ENCODE measurements at places on chromosomes 7 and 10.

DNA sequence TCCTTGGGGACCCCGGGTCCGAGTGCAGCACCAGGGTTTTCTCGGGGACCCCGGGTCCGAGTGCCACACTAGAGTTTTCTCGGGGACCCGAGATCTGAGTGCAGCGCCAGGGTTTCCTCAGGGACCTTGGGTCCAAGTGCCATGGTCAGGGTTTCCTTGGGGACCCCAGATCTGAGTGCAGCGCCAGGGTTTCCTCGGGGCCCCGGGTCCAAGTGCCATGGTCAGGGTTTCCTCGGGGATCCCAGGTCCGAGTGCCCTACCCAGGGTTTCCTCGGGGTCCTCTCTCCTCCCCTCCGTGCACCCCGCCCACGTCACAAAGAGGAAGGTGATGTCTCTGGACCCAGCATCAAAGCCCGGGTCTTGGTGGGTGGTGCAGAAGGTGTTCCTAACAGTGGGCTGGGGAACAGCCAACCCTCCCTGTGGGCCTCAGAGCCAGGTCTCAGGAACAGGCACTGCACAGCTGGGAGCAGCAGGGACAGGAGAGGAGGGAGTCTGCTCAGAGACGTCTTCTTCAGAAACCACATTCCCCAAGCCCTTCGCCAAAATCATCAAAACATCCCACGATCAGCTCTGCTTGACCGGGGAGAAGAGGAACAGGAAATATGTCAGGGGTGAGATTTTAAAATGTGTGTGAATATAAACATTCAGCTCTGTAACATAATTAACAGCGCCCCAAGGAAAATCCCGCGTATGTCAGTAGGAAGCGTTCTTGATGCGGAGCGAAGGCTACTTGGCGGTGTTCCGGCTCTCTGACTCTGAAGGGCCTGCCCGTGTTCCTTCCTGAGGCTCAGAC is 540.7 kb downstream of the DNAJB6 start:
- DNase-seq = no peak

DNA sequence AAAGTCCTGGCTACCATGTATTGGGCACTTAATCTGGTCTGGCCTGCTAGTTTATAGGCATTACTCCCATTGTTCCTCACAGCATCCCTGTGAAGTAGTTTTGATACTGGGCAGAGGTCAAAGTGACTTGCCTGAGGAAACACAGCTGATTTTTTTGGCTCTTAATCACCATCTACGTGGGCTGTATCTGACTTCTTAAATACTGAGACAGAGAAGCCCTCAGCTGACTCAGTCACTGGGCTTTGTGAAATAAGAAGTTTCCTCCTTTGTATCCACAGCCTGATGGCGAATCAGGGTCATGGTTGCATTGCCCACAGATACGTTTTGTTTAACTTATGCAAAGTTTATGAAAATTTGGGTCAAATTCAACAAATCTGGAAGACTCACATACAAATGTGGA is 13.2 kb downstream of the TACR2 start:
- no peak for DNase-seq

DNA sequence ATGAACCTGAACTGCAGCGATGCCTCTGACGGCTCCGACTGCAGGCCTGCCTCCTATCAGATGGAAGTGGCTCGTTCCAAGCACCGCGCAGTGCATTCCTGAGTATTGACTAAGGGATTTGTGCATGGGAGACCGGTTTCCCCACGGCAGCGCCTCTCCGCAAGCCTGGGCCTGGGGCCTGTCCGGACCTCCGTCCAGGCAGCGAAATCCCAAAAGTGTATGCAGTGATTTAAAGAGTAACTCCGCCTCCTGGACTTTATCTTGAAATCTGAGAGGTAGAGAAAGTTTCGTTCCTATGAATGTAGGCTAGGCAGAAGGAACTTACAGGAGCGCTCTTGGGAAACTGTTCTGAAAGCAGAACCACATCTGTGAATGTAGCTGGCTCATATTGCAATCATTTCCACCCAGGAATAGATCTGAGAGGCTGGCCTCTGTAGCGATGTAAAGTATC is 106.2 kb upstream of the CELF2 start:
- DNase-seq = peak; percentile 87

DNA sequence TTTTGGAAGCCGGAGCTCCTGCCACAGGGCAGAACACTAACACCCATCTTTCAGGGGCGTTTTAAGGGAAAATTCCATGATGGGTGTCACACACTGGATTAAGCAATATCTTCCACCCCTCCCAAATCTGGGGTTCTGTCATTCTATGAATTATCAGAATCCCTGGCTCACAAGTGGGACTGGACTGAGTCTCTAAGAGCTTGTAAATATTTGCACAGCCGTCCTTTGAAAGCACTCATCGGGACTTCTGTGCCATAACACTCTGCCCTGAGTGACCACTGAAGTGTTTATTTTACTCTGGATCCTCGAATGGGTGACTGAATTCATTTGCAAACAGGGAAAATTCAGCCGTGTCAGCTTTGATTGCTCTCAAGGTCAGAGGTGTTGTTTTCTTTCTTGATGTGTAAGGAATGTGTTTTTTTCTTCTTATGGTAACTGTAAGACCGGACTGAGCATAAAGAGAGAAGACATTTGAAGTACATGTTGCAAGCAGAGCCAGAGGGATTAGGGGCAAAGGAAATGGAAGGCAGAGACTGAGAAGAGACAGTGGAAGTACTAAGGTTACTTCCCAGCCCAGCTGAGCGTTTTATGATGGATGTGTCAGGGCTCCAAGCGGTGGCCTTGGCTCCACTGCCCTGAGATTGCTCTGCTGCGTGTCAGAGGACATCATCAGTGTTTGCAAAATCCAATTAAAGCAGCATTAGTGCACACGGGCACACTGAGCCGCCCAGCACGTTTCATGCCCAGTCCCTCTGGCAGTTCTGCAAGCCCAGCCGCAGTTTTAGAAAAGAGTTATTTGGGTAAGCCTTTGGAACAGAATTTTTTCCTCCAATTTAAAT is 17.7 kb upstream of the GTPBP4 start:
- DNase-seq = no peak

- DNase-seq = no peak
These were observed 512.2 kb downstream of the SORCS1 start for GRCh38 chr10:106652279-106652678.

DNA sequence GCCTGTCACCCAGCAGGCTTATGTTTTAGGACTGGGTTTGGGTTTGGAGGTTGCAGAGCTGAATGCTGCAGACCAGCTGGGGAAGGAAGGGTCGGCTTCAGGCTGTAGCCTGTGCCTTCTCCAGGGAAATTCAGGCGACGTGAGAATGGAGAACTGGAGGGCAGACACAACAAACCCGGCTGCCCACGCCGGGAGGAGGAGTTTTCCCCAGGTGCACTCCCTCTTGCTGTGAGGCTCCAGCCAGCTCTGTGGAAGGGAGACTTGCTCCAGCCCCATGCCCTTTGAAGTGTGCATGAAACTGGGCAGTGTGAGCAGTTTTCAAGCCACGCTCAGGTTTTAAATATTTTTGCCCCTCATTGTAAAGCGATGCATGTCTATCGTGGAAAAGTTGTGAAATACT is 279.1 kb downstream of the CCSER2 start:
- DNase-seq = no peak

GRCh38 chr10:132870426-132870825 is 71.9 kb downstream of the CFAP46 start:
- no peak for DNase-seq

DNA sequence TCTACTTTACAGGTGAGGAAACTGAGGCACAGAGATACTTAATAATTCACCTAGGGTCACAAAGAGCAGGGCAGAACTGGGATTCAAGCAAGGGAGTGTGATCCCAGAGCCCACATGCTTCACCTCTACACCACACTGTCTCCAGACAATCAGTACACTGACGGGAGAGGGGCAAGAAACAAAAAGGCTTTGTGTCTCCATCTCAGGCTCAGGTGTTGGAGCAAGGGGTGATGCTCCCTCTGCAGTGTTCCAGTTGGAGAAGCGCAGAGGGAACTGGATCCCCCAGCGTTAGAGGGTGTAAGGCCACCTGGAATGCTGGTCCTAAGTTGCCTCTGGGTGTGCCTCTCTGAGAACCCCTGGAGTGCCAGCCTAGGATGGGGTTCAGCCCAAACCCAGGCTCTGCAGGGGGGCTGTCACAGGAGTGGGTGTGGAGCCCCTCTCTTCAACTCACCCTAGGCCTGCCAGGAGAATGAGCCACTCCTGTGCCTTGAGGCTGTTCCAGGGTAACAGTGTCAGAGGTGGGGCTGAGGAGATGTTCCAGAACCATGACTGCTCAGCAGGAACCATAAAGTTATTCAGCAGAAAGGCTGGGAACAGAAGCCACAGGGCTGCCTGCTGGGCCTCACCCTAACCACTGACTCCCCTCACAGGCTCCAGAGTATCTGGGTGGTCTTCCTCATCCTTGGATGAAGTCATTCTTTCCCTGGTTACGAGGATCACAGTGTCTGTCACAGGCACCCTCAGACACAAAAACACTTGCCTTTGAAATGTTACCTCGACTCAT is 5.5 kb downstream of the RBP4 start:
- DNase-seq = no peak

GRCh38 chr10:98567391-98568133 is 120.8 kb upstream of the HPS1 start:
- DNase-seq = no peak

DNA sequence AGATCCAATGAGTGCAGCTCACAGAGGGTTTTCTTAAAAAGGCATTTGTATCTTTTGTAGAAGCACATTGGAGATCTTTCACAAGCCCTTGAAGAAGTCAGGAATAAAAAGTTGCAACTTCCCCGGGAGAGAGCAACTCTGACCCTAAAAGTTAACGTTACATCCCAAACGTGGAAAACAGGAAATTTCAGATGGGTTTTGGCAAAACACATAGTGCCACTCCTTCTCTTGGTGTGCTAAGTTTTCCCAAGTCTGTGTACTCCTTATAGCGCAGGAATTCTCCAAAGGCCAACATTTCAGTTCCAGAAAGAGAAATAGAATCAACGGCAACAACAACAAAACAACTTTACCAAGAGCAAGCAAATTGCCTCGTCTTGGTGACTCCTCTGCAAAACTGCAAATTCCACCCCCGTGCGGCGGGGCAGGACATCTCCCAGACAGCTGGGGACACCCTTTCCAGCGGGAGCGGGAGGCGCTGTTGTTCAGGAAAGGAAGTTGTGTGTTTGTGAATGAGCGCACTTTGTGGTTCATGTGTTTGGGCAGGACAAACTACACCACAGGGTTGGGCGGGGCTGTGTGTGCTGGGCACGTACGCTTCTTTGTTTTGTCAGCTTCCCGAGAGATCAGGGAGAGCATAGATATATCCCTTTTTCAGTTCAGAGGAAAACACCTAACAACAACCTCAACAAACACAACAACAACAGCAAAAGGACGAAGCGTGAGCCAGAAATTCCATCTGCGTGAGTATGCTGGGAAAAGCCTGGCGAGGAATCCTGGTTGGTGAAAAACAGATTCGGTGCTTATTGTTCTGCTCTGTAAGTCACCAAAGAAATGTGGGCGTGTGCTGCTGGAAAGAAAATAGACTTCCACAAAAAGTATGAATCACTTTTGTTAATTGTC is 294.7 kb upstream of the PITRM1 start:
- peak; percentile 100 for DNase-seq

DNA sequence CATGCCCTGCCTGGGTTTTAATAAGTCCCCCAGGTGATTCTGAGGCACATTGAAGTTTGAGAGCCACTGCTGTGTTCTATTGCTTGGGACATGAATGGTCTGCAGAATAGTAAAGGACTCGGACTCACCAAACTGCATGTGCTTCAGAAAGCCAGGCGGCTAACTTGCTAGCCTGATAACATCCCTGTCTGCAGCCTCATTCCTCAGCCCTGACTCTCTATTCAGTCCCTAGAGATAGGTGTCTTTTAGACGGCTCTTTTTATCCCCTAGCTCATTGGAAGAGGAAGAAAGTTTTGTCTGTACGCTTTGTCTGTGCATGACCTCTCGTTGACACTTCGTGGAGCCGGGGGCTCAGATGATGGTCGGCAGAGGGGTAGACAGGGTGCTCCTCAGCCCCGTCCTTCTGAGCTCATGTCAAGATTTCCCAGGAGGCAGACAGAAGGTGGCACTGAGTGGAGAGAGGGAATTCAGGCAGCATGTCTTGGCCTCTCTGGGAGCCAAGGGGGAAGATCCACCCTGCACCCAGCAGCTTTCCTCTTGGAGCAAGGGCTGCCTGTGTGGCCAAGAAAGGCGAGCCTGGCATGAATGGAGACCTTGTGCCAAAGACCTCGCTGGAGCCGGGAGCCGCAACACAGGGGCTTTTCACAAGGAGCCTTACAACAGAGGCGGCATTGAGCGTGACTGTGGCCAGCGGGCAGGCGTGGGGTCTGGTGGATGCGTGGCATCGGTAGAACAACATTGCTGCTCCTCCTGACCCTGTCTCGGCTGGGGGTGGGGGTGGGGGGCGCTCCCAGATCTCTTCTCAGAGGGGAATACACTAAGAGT is 51.1 kb upstream of the PODXL start:
- DNase-seq = no peak

DNA sequence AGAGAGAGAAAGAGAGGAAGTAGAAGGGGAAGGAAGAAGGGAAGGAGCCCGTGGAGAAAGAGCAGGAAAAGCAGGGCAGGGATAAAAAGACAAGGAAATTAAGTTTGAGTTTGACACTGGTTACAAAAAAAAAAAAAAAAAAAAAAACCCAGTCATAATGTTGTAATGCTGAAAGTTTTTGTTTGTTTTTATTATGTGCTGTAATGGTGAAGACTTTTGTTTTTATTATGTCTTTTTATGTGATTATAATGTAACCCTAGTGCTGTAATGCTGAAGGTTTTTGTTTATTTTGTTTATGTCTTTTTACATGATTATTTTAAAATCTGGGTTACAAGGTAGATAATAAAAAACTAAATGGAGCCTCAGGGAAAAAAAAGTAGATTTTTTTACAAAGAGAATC is 184.8 kb downstream of the SEMA3A start:
- no peak for DNase-seq

GRCh38 chr10:87966459-87966858 is 103.0 kb downstream of the PTEN start:
- no peak for DNase-seq

DNA sequence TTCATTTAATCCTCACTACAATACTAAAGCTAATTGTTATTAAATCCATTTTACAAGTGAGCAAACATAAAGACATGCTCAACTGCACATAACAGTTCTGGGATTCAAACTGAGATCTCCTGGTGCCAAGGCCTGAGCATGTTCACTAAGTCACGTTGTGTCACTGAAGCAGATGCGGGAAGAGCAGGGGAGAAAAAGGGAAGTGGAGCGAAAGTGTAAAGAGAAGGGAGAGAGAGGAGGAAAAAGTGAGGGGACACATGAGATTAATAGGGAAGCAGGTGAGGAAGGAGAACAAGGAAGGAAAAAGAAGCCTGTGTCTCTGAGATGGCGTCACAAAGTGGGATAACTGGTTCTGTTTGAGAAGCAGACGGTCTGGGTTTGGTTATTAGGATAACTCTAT is 38.9 kb upstream of the KAT6B start:
- no peak for DNase-seq

- peak; percentile 31 for DNase-seq
These were observed 32.5 kb upstream of the TBX20 start for GRCh38 chr7:35286422-35286821.

- no peak for DNase-seq
These were observed 171.0 kb downstream of the TRIL start for GRCh38 chr7:28787106-28787505.
